Activated T-helper 1 cell treated with anti-CD3 and anti-CD28 coated beads, Interleukin-12 subunit alpha, Interleukin-12 subunit beta, Interleukin-2, Interleukin-4 antibody, amounts not matched to agents 30 ng/mL and 10 ng/mL and 1 ng/mL, durations not matched to agents 14 hours and 24 hours and 36 hours (primary cell): ENCODE measurements at places on chromosomes 2 and 18. TPM values are rescaled to one million over a fixed set of nuclear protein-coding genes. Genes with fewer than 3 reads are reported as not detected.
A peak's percentile ranks its signal among the peaks of the same experiment; 100 is the strongest.

FAM168B gene
- 79.0 and 79.1 TPM in 2 replicates for total RNA-seq

FABP1 gene
- total RNA-seq: not detected in 2 replicates

KHK gene
- total RNA-seq: 12.2 and 12.4 TPM in 2 replicates

ANKRD30B gene
- not detected in 2 replicates for total RNA-seq

TMEM163 gene
- 0.12 and 0.21 TPM in 2 replicates for total RNA-seq

KLF11 gene
- total RNA-seq: 7.8 and 10.8 TPM in 2 replicates

TUBA3E gene
- not detected in 2 replicates for total RNA-seq

RNF181 gene
- total RNA-seq: 111 and 116 TPM in 2 replicates

PRKAG3 gene
- total RNA-seq: not detected in 2 replicates

TFCP2L1 gene
- total RNA-seq: 0.02 TPM in 1 of 2 replicates, not detected in the other

MTLN gene
- total RNA-seq: 73.5 and 79.6 TPM in 2 replicates

TMEM169 gene
- 0.93 and 2.2 TPM in 2 replicates for total RNA-seq

GRCh38 chr2:62175728-62176127 is 20.2 kb upstream of the B3GNT2 start:
- DNase-seq: no peak

- no peak for DNase-seq
These were observed 36.4 kb downstream of the TSN start for GRCh38 chr2:121791801-121792221.

- no peak for DNase-seq
These were observed 21.3 kb upstream of the BOD1L2 start for GRCh38 chr18:57125627-57126026.

- no peak for DNase-seq
These were observed 149.4 kb upstream of the DNMT3A start for GRCh38 chr2:25491003-25491696.

DNA sequence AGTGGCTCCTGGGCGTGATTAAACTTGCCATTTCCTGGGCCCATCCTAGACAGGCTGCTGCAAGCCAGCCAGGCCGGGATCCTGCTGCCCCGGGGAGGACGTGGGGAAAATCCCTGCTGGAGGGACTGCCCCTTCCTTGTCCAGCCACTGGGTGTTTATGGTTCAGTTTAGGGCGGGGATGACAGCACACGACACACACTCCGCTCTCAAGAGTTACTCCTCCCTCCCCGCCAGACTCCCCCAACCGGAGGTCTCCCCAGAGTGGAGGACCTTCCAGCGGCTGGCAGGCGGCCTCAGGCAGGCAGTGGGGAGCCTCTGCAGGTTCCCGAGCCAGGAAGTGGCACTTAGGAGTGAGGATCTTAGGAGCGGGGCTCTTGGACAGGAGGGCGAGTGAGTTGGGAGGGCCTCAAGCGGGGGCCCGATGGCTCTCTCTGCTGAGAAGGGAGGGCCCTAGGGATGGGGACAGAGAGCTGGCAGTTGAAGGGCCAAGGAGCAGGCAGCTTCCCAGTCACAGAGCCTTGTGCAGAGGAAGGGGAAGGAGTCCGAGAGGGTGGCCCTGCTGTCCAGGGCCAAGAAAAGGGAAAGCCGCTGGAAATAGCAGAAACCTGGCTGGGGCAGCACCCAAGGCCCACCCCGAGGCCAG is 5.7 kb upstream of the GPR35 start:
- no peak for DNase-seq

DNA sequence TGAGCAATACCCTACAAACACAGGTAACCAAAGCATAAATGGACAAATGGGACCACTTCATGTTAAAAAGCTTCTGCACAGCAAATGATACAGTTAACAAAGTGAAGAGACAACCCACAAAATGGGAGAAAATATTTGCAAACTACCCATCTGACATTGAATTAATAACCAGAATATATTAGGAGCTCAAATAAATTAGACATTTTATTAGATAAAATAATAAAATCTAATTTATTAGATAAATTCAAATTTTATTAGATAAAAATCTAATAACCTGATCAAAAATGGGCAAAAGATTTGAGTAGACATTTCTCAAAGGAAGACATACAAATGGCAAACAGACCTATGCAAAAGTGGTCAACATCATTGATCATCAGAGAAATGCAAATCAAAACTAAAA is 35.8 kb upstream of the KCNH7 start:
- DNase-seq: no peak

GRCh38 chr2:129881786-129882396 is 97.6 kb upstream of the RAB6C start:
- no peak for DNase-seq

DNA sequence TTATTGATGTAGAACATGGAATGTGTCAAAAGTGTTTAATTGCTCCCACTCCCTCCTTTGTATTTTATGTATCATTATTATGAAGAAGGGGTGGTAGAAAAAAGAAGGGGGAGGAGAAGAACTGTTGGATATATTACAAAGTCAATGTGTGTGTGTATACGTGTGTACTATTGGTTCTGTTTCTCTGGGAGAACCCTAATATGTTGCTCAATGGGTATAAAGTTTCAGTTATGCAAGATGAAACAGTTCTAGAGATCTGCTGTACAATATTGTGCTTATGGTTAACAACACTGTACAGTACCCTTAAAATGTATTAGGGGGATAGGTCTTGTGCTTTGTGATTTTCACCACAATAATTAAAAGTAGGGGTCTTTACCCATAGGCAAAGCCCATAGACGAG is 58.1 kb upstream of the ZC3H15 start:
- no peak for DNase-seq

DNA sequence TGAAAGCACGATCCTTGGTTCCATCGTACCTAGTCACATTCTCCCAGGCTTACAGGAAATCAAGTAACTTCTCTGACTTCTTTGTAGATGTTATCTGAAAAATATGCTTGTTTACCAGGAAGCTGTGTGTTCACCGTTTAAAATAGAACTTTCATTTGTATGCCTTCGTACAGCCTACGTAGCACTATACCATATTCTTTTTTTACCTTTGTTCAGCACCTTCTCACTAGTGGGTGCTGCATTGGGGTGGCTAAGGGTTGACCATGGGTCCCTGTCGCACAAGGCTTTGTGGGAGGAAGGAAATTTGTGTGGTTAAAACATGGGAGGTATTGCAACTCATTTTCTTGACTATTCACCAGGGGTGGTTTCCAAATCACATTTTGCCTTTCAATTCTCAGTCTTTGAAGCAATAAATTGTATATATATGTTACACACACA is 16.6 kb downstream of the MALT1 start:
- DNase-seq: peak; percentile 68

- no peak for DNase-seq
These were observed 181.8 kb downstream of the GBX2 start for GRCh38 chr2:235986361-235986760.

GRCh38 chr2:9748577-9748976 is 94.7 kb upstream of the TAF1B start:
- DNase-seq: no peak

- no peak for DNase-seq
These were observed 80.5 kb downstream of the AAK1 start for GRCh38 chr2:69563021-69563420.

DNA sequence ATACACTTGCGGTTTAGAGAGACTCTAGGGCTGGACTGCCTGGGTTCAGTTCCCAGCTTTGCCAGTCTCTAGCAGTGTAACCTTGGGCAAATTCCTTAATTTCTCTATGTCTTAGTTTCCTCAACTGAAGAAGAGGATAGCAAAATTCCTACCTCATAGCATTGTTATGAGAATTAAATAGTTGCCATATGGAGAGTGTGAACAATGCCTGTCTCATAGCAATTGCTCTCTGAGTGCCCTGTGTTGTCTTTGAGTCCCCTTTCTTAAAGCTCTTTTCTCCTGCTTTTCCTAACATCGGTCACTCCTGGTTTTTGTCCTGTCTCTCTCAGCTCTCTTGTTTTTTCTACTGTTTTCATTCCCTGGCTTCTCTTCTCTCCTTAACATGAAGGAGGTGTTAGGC is 116.8 kb upstream of the ALPP start:
- no peak for DNase-seq

- no peak for DNase-seq
These were observed 56.7 kb downstream of the HS1BP3 start for GRCh38 chr2:20594048-20594750.

- no peak for DNase-seq
These were observed 314.5 kb downstream of the AGAP1 start for GRCh38 chr2:235808366-235808765.

GRCh38 chr2:233925402-233925801 is 8.2 kb downstream of the TRPM8 start:
- no peak for DNase-seq

DNA sequence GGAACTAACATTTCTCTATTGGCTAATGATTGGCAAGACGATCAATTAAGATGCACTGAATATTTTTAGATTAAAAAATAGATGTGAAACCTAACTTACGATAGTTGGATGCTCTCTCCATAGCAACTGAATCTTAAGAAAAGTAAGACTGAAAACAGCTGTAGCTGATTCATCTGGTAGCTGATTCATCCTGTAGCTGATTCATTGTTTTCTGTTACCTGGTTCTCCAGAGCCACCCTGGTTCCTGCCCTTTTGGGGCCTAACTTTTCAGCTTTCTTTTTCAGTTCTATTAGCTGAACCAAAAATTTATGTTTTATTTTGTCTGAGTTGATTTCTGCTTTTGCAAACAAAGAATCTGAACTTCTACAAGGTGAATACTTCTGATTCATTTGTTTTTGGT is 22.7 kb upstream of the SPR start:
- DNase-seq: no peak

DNA sequence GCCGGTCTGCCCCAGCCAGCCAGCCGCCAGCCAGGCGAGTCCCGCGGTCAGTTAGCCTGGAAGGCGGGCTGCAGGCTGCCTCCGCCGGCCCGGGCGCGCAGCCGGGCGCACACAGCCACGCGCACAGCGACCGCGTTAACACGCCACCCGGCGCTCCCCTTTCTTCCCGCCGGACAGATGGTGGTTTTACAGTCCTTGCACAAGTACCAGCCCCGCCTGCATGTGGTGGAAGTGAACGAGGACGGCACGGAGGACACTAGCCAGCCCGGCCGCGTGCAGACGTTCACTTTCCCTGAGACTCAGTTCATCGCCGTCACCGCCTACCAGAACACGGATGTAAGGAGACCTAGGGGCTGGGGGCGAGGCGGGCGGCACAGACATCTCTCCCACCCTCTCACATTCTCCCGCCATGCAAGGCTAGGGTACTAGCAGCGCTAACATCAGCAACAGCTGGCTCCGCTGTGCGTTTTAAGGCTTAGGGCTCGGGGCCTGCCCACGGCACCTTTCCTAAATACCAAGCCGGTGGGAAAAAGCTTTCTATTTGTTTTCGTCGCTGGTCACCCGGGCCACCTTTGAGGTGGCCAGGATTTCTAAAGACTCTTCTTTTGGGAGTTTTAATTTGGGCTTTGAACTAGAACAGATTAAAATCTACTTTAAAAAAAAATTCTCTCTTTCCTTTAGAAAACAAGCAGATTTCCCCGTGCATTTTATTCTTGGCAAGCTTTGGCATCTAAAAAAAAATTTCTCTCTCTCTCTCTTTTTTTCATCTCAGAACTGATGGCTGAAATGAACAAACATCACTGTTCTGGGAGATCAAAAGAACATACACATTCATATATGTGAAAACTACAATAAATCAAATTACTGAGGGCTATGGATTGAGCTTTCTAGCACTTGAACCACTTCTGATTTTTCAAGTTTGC is 2.9 kb downstream of the TBR1 start:
- DNase-seq: no peak

DNA sequence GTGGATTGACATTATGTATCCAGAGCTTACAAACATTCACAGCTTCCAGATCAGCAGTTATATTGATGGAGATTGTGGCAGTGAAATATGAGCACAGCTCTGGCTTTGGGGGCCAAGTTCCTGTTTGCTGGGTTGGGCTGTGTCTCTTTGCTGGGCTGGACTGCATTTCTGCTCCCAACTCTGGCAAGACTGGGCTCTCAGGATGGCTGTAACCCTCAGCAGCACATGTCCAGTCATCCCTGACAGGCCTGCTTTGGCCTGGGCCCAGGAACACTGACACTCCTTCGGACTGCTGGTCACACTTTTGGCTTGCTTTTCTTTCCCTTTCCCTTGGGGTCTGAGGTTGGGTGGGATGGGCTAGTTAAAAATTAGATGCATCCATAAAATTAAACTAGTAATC is 17.9 kb upstream of the VPS4B start:
- no peak for DNase-seq

- no peak for DNase-seq
These were observed 9.9 kb upstream of the EPHA4 start for GRCh38 chr2:221581986-221582385.

- DNase-seq: no peak
These were observed 185.6 kb downstream of the RTP5 start for GRCh38 chr2:242054881-242055801.
